NCI-H2107 (cell line): ENCODE measurements at places on chromosomes 6 and 20.

DNA sequence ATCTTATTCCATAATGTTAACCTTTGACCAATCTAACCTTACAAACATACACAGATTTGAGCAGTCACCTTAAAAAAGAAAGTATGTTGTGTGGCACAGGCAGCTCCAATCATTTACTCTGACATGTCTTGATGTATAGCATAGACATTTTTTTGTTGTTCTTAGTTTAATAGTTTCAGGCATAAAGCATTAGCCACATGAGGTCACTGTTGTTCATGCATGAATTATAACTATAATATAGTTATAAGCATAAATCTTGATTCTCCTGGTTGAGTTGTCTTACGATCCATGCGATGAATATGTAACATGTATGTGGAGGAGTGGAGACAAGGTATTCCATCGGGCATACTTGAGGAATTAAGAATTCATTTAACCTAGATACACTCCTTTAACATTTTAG lies 26.1 kb upstream of the NKAIN2 start:
- no peak for DNase-seq

DNA sequence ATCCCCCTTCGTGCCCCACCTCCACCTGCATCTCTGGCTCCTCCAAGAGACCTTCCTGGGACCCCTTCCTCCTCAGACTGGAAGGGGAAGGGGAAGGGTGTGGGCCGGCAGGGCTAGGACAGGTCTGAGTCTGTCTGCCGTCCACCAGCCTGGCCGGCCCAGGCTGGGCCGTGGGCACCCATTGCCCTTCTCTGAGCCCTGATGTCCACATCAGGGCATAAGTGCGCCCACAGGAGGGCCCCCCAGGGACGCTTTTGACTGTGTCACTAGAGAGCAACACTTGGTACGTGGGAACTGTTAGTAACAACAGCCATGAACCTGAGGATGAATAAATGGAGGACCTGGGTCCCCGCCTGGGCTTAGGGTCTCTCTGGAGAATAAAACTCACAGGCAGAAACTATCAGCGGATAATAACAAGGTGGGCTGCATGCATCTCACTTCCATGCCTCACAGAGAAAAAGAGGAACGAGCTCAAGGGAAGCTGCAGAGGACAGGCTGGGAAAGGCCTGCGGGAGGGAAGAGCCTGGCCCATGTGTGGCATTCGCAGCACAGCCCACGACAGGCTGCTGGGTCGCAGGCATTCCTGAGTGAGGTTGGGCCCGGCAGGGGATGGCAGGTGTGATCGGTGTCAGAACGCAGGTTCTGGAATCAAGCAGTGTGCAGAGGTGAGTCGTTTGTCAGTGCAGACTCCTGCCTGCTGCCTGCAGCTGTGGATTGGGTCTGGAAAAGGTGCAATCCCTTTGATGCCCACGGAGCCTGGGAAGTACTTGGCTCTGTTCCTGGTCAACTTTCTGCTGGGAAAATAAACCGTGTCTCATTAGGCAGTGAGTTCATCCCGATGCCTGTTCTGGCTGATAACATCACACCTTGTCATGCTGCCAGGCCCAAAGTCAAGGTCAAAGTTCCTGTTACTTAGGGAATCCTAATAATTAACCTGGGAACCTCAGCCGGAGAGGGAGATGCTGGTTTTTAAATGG lies 60.9 kb downstream of the BCAS4 start:
- DNase-seq, result no peak

DNA sequence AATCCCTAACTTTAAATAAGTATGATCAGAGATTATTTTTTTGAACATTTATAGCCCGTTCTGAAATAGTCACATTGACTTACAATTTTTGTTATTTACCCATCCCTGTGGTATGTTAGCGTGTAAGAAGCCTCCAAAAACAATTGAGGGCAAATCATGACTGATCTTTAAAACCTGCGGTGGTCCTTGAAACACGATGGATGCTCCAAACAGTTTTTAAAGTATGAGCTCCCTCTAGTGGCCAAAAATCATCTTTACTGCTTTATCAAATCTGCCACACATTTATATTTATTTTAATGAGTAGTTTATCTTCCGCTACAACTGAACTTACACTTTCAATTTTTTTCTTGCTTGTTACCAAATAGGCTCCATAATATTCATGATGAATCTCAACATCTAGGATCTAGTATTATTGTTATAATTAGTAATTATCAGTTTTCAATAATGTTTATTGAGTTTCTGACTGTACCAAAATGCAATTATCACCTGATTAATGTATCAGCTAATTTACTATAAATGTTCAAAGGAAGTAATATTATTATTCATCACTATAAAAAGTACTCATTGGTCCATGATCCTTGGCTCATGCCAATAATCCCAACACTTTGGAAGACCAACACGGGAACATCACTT lies 52.2 kb downstream of the MARCKS start:
- peak; percentile 10 for DNase-seq

GRCh38 chr6:140601021-140601808 lies 1226.8 kb upstream of the CITED2 start:
- no peak for DNase-seq

- peak; percentile 78 for DNase-seq
Measured at GRCh38 chr20:48791014-48791413, 36.8 kb downstream of the PREX1 start.

- DNase-seq, result no peak
Measured at GRCh38 chr6:135225911-135226310, 44.8 kb downstream of the MYB start.

GRCh38 chr20:50540620-50541605 lies 30.7 kb downstream of the PTPN1 start:
- no peak for DNase-seq

- DNase-seq, result no peak
Measured at GRCh38 chr6:163406366-163406765, 8.2 kb upstream of the QKI start.

DNA sequence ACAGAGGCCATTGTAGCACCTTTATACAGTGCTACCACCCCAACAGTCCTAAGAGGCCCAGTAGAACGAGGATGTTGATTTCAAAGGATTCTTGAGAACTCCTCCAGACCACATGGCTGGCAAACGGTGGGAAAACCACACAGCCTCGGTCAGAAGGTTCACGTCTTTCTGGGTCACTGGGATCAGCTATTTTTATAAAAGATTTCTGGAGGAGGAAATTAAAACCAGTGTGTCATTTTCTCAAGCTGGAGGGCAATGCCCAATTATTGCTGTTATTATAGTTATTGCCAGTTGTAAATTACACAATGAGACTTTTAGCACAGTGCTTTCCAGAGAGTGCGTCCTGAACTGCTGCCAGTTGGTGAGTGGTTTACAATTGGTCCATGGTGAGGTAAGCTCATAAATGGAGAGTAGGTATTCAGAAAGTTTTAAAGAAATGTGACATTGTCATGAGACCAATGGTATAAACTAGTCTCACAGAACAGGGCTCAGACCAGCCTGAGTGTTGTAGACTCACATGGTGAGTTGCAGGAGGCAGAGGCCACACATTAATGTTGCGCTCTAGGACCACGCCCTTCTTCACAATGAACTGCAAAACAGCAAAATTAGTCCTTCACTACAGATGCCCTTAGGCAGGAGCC lies 8.4 kb upstream of the PPP1R14C start:
- no peak for DNase-seq

DNA sequence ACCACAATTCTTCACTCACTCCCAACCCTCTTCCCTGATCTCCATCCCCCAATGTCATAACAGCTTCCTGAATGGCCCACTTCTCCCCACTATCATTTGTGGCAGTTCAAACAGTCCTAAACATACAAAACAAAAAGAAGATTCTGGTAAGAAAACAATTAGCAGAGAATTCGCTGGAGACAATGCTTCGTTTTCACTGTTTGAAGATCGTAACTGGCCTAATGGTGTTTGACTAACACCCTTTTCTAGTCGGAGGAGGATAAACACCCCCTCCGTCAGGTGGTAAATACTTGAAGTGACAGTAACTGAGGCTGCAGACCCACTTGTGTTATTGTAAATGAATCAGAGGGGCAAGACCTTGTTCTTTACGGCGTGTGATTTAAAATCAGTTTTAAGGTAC lies 3.8 kb downstream of the EYA2 start:
- no peak for DNase-seq

- DNase-seq, result no peak
Measured at GRCh38 chr20:40961686-40962640, 66.7 kb upstream of the TOP1 start.

DNA sequence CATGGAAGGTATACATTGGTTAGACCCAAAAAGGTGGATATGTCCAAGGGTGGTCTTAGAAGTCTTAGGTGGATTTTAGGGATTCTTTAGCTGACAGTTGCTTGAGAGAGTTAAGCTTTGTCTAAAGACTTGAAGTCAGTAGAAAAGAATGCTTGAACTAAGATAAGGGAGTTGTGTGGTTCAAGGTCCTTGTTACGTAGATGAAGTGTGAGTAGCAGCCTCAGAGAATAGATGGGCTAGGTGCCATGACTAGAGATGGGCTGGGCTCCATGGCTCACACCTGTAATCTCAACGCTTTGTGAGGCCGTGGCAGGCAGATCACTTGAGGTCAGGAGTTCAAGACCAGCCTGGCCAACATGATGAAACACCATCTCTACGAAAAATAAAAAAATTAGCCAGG lies 1.7 kb downstream of the SHLD1 start:
- no peak for DNase-seq

DNA sequence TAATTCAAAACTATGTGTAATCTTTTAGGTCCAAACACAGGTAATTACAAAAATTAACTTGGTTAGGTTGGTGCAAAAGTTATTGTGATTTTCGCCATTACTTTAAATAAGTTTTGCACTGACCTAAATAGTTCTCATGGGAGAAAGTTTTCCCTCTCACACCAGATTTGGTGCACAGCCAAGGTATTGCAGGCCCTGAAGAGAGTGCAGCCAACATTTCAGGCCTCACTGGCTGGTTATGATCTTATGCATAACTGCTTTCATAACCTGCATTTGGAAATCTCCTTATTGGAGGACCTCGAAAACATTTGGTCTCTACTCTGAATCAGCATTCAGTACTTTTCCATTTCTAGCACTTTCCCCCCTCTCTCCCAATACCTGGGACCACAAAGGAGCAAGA lies 993.1 kb upstream of the MANEA start:
- DNase-seq, result no peak

GRCh38 chr20:45337367-45338120 lies 10.7 kb downstream of the SDC4 start:
- DNase-seq, result no peak

DNA sequence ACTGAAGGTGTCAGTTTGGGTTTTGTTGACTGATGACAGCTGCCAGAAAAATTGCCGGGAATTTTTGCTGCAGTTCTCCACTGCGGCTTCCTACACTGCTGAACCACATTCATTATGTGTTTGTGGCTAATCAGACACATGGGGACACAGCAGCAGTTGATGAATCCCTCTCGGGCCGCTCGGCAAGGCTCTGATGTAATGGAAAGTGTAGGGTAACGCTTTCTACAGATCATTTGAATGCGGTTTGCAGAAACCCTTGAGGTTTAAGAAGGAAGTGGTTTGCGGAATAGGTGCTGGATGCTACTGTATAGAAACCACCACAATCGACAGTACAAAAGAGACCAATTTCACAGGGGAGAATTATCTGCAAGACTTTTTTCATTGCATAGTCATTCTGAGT lies 138.7 kb upstream of the SASH1 start:
- no peak for DNase-seq

DNA sequence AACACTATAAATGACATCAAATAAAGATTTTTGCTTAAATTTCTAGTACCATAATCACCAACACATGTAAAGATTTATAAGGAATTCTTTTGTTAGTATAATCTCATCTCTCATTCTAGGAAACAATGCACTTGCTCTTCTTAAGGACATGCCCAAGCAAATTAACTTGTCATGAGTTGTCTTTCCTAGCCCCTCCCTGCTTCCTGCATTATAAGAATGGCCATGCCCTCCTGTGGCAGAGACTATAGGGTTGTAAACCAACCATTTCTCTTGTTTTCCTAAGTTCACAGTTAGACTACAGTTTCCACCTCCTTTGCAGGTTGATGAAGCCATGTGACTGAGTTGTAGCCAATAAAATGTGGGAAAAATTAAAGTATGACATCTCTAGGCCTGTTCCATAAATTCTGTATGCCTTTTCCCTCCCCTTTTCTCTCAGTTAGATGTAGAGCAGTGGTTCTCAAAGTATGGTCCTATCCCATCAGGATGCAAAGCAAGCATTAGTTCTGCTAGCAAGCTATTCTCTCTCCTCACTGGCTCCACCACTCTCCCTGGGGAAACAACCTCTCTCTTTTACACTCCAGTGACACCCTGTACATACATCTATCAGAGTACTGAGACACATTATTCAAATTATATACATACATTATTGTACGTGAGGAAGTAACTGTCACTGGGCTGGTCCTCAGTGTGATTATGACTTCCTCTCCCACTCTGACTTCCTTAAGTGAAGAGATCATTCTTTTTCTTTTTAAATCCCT lies 295.0 kb downstream of the PKHD1 start:
- DNase-seq, result no peak
